Fibroblast of skin of back (primary cell): ENCODE measurements at places on chromosomes 4 and X.

GRCh38 chrX:46812445-46812844 is 24.4 kb upstream of the RP2 start:
- DNase-seq, result no peak

GRCh38 chr4:172778583-172778982 is 390.0 kb upstream of the GALNT7 start:
- no peak for DNase-seq

DNA sequence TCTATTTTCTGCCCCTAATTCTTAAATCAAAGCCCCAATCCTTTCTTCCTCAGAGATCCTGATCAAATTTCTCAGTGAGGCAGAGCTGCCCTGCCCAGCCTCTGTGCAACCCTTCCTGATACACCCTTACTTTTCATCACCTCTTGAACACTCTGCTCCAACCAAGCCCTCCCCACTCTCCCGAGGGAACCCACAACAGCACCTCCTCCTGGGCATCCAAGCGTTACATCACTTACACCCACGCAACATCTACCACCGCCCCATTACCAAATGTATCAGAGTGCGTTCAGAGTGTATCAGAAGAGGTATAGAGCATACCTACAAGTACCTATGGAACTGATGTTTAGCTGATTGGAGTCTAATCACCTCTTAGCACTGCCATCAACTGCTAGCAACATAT is 186.5 kb downstream of the RAP1GDS1 start:
- DNase-seq, result no peak

GRCh38 chr4:125484912-125485311 is 170.2 kb downstream of the FAT4 start:
- DNase-seq, result peak; percentile 1

DNA sequence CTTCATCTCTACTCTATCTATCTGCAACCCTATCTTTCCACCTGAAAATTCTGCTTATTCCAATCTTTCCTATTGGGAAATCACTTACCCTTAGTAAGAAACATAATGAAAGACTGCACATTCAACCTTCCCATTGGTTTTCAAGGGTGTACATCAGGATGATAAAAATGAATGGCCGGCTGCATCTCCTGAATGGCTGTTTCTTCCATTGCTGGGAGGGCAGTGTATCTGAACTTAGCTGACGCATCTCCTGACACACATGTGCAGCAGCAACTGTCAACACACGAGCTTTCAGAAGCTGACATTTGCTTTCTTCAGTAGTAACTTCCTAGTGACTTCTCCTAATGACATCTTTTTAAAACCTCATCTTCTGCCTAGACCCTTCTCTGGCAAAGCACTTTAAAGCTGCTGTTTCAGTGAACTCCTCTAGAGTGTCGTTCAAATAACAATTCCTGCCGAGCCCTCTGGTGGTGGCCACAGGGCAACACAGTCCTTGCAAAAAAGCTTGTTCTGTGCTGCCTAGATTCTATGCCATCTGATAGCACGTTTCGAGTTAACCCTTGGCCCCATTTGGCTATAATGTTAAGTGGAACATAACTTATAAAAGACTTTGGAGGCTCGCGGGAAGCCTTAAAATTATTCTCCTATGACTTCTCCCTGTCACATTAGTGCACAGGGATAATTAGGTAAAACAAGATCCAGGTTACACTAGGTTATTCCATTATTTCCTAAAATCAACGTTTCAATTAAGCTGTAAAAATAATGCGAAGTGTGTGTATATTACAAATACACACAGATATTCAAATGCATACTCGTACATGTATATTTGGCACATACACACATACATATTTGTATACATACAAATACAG is 2340.7 kb downstream of the PCDH7 start:
- peak; percentile 69 for DNase-seq

DNA sequence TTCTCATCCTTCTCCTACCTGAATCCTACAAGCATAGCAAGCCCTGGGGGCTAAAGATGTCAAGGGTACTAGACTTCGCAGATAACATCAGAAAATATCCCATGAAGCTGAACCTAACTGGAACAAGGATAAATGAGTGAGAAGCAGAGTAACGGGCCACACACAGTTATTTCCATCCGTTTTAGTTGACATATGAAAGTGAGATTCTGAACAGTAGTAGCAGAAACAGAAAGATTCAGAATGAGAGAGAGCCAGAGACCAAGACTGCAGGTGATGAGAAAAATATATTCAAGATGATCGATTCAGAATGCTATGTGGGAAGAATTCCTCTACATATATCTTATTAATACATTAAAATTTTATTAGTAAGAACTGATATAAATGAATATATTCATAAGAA is 165.1 kb downstream of the TSPAN5 start:
- DNase-seq, result no peak

DNA sequence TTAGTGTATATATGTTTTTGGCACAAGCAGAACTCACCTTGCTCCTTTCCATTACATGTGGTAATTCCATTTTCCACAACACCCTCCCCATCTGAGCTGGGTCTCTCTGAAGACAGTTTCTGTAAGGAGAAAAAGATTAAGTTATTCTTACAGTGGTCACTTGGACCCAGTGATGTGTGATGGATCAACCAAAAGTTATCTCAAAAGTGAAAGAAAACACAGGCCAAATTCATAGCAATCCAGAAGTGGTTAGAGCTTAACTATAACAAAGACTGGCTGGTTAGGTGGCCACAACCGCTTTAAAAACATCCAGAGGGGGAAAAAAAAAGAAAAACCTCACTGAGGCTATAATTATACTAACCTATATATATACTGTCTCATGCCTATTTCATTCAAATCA is 123.7 kb downstream of the AFAP1 start:
- no peak for DNase-seq

DNA sequence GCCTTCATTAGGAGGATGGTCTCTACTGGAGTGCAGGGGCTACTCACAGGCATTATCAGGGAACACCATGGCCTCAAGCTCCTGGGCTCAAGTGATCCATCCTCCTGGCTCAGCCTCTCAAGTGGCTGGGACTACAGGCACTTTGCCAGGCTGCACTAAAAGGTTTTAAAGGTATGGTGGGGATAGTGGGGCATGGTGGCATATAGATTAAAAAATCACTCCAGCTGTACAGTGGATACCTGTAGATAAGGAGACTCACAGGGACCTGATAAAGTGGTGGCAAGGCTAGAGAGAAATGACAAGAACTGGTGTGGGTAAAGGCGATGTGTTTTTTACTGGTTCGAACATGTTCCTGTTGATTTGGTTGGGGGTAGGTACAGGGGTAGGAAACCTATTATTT is 5.9 kb downstream of the ZAR1 start:
- no peak for DNase-seq

GRCh38 chr4:187732524-187732923 is 263.0 kb upstream of the ZFP42 start:
- peak; percentile 3 for DNase-seq

DNA sequence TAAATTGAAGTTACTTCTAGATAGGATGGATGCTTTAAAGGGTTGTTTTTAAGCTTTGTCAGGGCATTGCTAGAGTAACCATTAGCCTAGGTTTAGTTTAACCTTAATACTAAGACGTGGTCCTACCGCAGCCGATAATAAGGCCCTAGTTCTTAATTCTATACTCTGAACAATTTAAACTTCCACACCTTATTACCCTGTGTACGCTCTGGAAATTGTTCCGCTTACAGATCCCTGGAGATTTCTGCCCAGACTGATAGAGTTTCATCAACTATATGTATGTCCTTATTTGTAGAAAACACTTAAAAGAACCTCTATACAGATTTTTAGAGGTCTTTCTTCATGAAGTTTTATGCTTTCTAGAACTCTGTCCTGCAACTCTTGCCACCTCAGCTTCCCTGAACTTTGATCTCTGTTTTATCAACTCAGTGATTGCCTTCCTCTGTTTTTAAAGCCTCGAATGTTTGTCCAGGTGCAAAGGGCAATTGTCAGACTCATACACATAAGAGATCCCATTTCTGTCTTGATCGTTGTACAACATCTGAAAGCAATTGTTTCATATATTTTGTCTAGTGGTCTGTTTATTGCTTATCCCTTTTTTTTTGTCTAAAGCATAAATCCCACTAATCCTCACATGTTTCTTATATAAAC is 71.1 kb upstream of the VCX start:
- no peak for DNase-seq

- DNase-seq, result no peak
Observed at GRCh38 chrX:41047878-41048534, 37.2 kb upstream of the USP9X start.

DNA sequence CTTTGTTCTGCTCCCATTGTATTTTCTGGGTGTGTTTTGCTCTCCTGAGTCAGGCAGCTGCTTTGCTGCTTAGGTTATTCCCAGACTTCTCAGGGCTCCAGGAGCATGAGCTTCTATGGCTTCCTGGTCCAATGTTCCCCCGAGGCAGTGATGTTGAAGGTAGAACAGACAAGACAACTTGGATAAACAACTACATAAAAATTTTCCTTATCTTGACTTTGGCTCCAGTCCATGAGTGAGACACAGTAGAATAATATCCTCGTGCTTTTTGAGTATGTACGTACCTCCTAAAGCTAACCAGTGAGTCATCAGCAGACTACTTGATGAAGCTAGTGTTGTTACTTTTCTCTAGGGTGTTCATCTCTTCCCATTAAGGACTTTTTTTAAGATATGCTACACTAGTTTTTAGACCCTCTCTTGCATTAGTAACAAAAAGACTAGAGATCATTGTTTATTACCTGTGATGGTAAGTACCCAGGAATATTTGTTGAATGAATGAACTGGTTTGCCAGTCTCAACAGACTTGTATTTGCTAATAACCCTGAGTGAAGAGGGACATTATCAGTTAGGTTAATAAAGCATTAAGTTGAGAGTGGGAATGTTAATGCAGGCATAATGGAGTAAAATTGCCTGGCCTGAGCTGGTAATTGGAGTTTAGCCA is 131.9 kb downstream of the FHIP1A start:
- DNase-seq, result peak; percentile 93

GRCh38 chr4:128776794-128777216 is 32.7 kb upstream of the JADE1 start:
- peak; percentile 95 for DNase-seq

GRCh38 chrX:54182194-54182863 is 725 bp downstream of the FAM120C start:
- DNase-seq, result peak; percentile 39

- no peak for DNase-seq
Observed at GRCh38 chrX:69073241-69073640, 92.0 kb downstream of the PJA1 start.

- DNase-seq, result no peak
Observed at GRCh38 chrX:10242026-10242425, 85.3 kb downstream of the CLCN4 start.

- DNase-seq, result no peak
Observed at GRCh38 chr4:5373327-5373726, 322.0 kb downstream of the STK32B start.

DNA sequence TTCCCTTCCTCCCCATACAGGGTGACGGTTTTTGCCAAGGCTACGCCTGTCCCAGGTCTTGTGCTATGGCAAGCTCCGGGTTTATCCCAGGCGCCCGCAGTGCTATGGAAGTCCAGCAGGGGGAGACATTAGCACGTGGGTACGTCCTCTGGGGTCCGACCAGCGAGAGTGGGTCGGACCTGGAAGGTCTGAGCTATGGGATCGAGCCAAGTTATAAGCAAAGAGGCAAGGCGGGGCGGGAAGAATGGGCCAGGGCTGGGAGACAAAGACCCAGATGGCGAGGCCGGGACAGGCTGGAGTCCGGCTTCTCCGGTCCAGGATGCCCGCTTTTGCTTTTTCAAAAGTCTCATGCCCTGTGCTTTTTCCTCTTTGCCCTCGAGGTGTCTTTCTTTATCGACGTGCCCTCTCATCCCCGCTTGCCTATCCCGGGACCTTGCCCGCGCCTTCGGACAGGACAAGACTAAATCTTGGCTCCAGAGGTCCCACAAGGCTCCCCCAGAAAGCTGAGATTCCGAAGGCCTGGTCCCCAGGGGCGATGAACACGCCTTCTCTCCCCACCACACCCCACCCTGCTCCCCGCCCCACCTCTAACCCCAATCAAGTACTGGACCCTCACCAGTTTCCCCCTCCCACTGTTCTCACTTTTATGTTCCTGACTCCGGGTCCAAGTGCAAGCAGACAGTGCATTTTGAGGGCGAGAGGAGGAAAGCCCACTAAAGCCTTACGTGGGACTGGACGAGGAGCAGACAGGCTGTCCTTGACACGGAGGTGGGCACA is 785 bp upstream of the EFNB1 start:
- DNase-seq, result peak; percentile 65

DNA sequence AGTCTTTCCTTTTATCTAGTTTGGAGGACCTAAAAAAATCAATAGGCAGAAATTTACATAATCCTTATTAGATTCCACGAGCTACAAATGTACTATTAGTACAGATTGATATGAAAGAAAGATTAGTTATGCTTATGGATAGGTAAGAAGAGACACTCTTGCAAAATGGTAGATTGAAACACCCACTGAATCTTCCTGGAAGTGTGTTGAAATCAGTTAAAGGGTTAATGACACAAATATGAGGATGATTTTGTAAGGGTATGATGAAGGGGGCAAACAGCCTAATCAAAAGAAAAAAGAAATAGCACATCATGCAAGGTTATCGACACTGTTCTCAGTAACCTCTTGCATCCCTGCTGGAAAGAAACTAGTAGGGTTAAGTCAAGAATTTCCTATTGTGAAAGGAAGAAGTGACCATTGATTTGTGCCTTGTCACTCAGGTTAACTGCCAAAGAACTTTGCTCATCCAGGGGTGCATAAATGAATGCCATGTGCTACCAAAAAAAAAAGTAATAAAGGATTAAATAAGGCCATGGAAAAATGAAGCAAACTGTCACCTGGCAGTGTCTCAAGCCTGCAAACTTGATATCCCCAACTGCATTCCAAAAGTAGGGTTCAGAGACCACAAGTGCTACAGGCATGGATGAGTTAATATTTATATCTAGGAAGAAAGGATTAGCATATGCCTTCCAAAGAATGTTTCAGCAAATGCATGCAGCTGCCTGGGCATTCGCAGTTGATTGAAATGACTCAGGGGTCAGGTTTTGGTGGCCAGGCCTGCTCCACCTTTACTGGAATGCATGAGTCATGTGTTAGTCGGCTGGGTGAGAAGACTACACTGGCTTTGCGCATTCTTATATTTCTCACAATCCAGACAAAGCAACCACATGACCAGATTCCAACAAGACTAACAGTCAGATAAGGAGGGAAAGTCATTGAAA is 78.3 kb upstream of the ATXN3L start:
- peak; percentile 99 for DNase-seq

GRCh38 chrX:48919360-48919841 is 577 bp upstream of the PIM2 start:
- no peak for DNase-seq

DNA sequence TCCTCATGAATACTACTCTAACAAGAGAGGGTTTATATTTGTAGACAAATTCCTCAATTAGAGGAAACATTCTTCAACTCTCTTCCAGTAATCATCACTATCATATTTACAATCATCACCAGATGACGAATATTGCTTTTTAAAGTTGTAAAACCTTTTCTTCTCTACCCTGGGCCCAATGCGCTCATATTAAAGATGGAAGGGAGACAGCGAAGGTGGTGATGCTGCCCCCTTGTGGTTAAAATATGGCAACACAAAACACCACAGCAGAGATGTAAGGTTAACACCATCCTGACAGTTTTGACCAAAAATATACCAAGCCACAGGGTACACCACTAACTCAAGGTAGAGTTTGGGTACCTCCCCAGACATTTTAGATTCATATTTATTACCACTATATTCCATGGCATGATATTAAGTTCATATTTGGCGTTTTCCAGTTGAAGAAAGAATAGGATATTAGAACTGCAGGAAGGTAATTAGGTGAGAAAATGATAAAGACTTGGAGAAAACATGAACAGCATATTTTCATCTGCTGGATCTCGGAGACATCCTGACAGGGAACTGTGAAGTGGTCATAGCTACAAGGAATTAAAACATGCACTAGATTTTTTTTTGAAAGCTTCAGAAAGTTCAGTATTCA is 72.8 kb downstream of the SLC9A7 start:
- DNase-seq, result peak; percentile 54
